ENCODE measurements at places on chromosomes 12 and 14.

DNA sequence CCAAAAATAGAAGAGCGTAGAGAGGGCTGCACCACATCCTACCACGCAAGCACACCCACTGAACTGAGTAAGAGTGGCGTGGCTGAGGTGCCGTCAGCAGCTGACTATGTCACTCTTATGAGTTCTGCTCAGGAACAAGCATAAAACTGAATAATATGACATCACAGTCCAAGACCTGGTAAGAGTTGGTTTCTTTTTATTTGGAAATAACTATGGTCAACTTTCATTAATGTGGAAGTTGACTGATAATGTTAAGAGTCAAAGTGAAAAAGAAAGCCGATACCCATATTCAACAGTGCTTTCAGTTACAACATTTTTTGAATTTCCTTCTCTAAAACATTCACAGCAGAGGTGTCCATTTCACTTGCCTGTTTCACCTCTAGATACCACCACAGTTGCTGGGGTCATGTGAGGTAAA, 44.6 kb downstream of the GNS start:
- no peak for DNase-seq

GRCh38 chr12:57943438-57944080, 2.2 kb downstream of the ATP23 start:
- DNase-seq = no peak

GRCh38 chr12:51183816-51184215, 10.9 kb upstream of the TFCP2 start:
- no peak for DNase-seq

- no peak for DNase-seq
Observed at GRCh38 chr14:72332871-72333270, 400.6 kb downstream of the RGS6 start.

DNA sequence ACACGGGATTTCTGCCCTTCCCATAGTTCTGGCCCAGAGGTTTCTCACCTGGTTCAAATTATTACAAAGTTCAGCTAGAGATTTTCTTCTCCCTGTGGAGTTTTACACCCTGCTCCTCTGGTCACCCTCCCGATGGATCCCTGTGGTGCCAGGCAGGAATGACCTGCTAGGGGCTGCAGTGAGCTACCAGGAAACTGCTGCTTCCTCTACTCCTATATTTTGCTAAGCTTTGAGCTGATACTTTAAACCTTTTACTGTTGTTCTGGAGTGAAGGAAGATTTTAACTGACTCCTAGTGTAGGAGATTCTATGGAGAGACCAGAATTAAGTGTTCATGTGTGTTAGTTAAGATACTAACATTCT, 30.4 kb upstream of the LRIG3 start:
- DNase-seq = no peak

DNA sequence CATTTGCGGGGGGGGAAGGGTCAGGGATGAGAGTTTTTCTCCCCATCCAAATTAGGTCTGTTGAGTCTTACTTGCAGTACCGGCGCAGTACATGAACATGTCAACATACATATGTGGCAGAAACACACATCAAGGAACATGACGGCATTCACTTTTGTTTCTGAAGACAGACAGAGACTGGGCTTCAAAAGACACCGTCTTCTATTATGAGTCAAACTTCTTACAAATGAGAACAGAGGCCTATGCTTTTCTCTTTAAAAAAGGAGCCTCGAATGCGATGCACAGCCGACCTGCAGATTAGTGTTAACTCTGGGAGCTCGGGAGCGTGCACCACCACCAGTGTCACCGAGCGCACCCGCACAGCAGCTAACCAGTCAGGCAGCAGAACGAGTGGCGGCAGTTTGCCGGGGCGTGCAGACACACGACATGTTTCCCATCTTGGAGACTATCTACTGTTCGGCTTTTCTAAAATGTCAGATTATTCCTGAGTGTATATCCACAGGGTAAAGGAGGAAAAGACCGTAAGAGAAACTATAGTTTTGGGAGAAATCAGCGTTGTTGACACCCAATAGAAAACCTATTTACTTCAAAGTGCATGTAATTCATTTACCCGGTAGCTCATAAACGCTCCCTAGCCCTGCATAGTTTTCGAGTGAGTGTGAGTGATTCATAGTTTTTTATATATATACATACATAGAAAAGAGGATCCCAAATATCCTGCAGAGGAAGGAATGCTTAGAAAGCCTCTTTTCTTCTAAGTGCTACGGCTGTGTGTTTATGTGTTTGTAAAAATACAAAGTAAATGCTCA, 33.0 kb downstream of the UBR7 start:
- no peak for DNase-seq

GRCh38 chr12:109393437-109394345, 46.0 kb downstream of the MYO1H start:
- DNase-seq = no peak

GRCh38 chr12:2003676-2004112, 563 bp downstream of the DCP1B start:
- DNase-seq = no peak

DNA sequence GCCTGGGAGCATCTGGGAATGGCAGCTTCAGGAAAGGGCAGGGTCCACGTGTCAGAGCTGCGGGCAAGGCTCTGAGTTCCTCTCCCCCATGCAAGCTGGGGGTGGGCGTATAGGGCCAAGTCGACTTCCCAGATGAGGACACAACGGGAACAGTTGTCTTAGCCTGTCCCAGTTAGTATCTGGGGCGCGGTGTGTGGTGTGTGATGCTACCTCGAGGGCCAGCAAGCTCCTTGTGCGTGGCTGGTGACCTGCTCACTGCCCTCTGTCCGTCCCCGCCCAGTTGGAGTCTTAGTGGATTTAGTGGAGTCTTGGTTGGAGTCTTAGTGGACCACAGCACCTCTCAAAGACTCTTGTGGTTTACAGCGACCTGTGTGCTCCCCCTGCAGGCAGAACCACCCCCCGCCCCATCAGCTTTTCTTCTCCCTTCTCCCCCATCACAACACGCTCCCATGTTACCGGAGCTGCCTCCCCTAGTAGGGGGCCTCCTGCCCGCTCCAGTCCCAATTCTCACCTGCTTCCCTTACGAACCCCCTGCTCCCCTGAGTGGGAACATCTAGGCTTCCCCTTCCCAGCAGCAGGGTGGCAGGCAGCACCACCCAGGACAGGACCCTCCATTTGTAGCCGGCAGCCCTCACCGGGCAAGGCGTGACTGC, 8.7 kb downstream of the ASPG start:
- no peak for DNase-seq

DNA sequence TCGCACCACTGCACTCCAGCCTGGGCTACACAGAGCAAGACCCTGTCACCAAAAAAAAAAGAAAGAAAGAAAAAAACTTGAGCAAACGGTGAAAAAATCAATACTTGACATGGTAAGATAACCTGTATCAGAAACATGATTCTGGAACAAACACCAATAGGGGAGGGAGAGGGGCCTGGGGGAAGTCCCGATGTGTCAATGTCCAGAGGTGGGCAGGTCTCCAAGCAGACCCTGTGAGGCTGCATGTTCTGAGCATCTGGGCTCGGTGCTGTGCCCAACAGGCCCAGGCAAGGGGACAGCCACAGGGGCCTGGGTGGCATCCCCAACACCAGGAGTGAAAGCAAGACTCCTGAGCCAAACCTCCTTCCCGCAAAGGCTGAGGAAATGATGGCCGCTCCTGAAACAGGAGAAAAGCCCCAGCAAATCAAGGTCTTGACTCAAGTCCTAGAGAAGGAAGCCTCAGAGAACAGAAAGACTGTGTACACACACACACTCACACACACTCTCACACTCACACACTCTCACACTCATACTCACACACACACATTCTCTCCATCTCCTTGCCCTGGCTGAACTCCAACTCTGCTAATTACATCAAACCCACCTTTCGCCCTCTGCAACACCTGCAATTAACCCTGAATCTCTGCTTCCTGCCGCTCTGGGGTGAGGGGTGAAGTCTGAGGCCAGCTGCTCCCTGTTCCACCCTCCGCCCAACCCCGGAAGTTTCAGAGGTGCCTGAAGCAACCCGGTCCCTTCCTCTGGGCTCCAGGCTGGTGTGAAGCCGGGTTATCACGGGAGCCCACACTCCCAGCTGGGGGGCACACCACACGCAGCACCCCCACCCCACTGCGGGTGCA, 20.4 kb downstream of the CCDC88C start:
- DNase-seq = no peak

GRCh38 chr12:52081263-52081733, 1.8 kb downstream of the SMIM41 start:
- DNase-seq = no peak

DNA sequence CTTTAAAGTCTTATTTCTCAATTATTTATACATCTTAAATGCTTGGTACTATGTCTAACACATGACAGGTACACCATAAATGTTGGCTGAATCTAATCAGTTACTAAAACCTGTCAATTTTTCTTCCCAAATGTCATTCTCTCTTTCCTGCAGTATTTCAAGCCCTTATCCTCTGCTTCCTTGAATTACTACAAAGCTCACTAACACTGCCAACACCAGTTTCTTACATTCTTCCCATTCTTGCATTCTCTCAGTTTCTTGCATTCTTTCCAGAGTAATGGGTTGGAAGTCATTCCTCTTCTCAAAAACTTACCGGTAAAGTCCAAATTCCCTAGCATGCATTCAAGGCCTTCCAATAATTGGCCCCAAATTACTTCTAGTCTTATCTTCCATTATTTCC, 9.6 kb upstream of the SMARCC2 start:
- DNase-seq = no peak

DNA sequence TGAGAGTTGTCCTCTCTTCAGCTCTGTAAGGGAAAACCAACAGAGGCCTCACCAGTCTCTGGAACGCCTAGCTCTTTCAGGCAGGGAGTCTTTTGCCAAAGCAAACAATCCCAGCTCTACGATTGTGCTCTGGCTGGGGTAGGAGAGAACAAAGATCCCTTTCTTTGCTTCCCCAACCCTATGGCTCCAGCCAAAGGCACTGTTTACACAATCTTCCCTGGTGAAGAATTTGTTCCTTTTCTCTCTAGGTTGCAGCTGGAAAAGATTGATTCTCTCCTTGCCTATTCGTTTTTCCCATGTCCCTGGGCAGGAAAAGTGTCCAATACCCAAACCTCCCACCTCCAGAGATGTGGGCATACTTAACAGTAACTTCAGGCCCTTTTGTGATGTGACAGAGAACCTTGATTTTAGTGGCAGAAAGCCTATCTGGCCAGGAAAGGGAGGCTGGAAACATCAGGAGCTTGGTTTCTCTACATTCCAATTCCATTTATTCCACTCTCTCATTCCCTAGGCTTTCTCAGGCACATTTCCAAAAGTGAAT, 16.8 kb downstream of the ATP5MC2 start:
- no peak for DNase-seq

DNA sequence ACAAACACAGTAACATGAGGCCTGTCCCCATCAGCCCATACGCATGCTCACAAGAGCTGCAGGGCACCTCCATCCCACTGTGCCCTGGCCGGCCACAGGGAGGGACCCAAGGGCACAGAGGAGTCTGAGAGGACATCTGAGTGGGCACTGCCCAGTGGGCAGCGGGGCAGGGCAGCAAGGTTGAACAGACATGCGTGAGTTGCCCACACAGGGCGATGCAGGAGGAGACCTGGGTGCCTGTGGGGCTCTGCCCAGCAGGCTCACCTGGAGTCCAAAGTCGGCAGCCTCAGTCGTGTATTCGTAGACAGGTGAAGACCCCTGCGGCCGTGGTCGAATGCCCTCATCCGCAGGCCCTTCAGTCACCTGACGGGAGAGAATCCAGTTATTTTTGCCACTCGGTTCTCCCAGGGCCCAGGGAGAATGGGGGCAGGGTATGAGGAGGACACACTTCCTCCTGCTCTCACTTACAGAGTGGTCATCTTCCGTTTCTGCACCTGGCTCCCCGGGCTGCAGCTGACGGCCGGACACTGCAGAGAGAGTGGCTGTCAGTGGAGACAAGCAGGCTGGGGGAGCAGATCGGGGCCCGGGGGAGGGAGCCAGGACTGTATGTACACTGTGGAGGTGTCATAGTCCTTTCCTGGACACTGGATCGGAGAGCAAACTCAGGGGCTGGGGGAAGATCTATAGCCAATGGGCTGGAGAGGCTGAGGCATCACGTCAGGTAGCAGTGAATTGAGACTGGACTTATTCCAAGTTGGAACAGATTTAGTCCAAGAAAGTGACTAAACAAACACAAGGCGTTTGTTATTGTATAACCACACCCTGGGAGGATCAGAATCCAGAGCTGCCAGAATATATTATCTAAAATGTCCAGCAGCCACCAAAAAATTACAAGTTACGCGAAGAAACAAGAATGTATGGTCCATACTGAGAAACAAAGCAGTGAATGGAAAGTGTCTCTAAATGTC, 20.7 kb downstream of the AHNAK2 start:
- DNase-seq = no peak

DNA sequence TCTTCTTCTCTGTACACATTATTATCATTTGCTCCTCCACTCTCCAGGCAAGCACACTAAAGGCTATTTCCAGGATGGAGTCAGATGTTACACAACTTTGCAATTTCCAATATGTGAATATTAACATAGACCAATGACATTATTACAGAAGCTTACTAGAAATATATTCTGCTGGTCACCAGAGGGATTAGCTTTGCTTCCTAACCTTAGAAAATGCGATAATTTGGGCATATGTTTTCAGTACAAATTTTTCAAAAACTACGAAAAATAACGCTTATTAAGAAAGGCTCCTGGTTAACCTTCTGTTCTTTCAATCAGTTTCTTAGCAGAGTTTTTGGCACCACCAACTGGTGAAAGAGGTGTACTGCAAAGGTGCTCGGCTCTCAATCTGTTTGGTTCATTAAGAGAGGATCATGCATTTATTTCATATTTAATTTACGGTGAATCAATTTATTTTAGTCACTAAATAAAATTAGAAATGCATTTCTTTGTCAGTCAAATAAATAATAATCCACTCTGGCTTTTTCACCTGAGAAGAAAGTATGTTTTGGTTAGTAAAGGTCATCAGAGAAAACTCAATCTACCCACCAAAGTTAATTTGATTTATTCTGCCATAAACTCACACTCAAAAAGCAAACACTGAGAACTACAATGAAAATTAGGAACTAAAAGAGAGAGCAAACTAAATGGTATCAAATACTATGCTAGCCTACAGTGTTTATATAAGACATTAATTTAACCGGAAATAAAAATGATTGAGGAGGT, 39.2 kb downstream of the EFCAB11 start:
- DNase-seq = no peak

- DNase-seq = no peak
Observed at GRCh38 chr12:124745891-124746570, 117.6 kb downstream of the SCARB1 start.

GRCh38 chr14:101065696-101066694, 162.5 kb upstream of the RTL1 start:
- no peak for DNase-seq

DNA sequence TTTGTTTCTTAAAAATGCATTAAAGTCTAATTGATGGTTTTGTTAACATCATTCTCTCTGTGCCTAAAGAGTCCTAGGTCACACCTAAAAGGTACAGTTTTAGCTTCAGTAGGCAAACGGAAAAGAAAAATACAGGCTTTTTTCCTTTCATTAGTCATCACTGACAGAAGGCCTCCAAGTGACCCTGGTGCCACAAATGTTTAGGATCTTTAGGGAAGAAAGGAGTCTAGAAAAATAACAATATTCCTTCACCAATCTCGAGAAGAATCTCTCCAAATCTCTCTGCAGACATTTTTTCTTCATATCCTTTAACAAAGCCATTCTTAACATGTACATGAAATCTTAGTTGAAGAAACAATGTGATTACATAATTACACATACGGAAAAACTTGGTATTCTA, 2.0 kb downstream of the DENND5B start:
- DNase-seq = no peak

- no peak for DNase-seq
Observed at GRCh38 chr12:69337311-69338090, 10.7 kb upstream of the LYZ start.

- DNase-seq = no peak
Observed at GRCh38 chr12:98895086-98895651, 250.1 kb downstream of the APAF1 start.
